ENCODE measurements at places on chromosomes 7 and 10. TPM values are rescaled to one million over a fixed set of nuclear protein-coding genes. Genes with fewer than 3 reads are reported as not detected.

Gene MEIG1
- total RNA-seq = not detected

Gene LIPN
- total RNA-seq = not detected

Gene CHST15
- 0.73 TPM for total RNA-seq

Gene CFAP70
- 1.7 TPM for total RNA-seq

Gene HECW1
- total RNA-seq = 4.9 TPM

Gene NKX1-2
- total RNA-seq = under 0.01 TPM

Gene HOXA1
- 1.2 TPM for total RNA-seq

Gene ZNF804B
- total RNA-seq = not detected

Gene ANXA7
- 170 TPM for total RNA-seq

Gene SAMD9L
- 21.0 TPM for total RNA-seq

Gene BLVRA
- total RNA-seq = 67.6 TPM

Gene CCL24
- not detected for total RNA-seq

Gene CDNF
- 3.1 TPM for total RNA-seq

Gene PAPOLB
- 0.15 TPM for total RNA-seq

Gene EGR2
- total RNA-seq = 0.33 TPM

Gene ZNF273
- 4.2 TPM for total RNA-seq

Gene FANK1
- 1.3 TPM for total RNA-seq

Gene GIMAP6
- total RNA-seq = 0.15 TPM

Gene FZD1
- 29.8 TPM for total RNA-seq

Gene MKI67
- total RNA-seq = 1.8 TPM

Gene CFAP69
- 5.5 TPM for total RNA-seq

Gene HMX2
- not detected for total RNA-seq

Gene TMEM229A
- not detected for total RNA-seq

Gene C7orf57
- total RNA-seq = not detected

Gene HSPA12A
- 9.0 TPM for total RNA-seq

Gene STEAP2
- total RNA-seq = 37.7 TPM

Gene UNCX
- not detected for total RNA-seq

Gene UCMA
- not detected for total RNA-seq

Gene PNLIPRP2
- not detected for total RNA-seq

Gene SEC61G
- total RNA-seq = 736 TPM

Gene ELN
- 7.8 TPM for total RNA-seq

Gene SPDYE5
- total RNA-seq = not detected

Gene CPA2
- total RNA-seq = not detected

Gene DENND2A
- 69.6 TPM for total RNA-seq

Gene SFTPD
- total RNA-seq = not detected

Gene HK1
- 135 TPM for total RNA-seq

Gene HILPDA
- total RNA-seq = 19.0 TPM

Gene AGR2
- not detected for total RNA-seq

Gene CASP2
- total RNA-seq = 14.4 TPM

Gene IL6
- total RNA-seq = 2.2 TPM

Gene EEF1AKMT2
- total RNA-seq = 16.0 TPM

Gene ZNF853
- 1.5 TPM for total RNA-seq

Gene OR6V1
- not detected for total RNA-seq

Gene CABCOCO1
- 1.7 TPM for total RNA-seq

Gene UCN3
- total RNA-seq = not detected

Gene OPN4
- not detected for total RNA-seq

Gene NEUROD6
- total RNA-seq = not detected

Gene BBS9
- 29.4 TPM for total RNA-seq

Gene FOXI2
- total RNA-seq = not detected

Gene WNT8B
- not detected for total RNA-seq
